Vagina (tissue), 2 donors: ENCODE measurements at places on chromosomes 16 and 17.

DNA sequence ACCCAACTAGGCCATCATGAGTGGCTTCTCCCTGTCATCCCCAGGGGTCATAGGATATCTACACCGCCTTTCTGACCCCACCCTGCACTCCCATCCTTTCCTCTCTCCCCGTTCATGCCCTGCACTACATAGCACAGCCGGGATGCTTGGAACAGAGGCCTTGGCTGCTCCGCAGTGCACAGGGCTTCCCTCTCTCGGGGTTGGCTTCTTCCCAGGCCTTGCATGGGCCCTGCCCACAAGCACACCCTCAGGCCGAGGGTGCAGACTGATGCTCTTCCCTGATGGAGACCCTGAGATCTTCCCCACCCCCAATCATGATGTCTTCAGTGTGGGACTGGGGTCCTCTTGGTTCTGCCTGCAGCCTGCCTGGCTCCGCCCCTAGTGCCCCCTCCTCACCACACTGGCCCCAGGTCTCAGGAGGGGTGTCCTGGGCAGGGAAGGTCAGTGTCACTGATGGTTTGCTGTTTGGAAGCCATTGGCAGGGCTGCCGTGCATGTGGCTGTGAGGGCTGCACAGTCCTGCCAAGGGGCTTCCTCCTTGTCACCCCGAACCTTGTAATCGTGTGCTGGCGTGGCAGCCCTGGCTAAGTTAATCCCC, 14.3 kb upstream of the NAGLU start:
- no peak for DNase-seq

DNA sequence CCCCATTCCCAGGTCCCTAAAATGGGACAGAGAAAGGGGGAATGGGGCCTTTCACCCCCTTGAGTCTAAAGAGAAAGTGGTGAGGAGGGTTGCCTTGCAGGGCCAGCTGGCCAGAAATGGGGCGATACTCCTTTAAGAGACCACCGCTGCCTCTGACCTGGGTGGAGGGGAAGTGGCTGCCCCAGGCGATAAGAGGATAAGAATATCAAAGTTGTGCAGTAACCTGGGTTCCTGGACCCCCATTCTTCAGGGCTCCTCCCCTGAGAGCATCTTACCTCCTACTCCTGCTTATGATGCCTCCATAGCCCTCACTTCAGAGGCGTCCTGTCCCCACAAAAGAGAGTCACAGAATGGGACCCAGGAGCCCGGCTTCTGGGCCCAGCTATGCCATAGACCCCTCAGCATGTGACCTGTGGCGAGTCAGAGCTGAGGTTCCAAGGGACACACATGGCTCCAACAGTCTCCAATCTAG, 5.2 kb upstream of the TSPOAP1 start:
- no peak for DNase-seq

GRCh38 chr16:59042301-59042700, 308.2 kb upstream of the GOT2 start:
- DNase-seq, result no peak

DNA sequence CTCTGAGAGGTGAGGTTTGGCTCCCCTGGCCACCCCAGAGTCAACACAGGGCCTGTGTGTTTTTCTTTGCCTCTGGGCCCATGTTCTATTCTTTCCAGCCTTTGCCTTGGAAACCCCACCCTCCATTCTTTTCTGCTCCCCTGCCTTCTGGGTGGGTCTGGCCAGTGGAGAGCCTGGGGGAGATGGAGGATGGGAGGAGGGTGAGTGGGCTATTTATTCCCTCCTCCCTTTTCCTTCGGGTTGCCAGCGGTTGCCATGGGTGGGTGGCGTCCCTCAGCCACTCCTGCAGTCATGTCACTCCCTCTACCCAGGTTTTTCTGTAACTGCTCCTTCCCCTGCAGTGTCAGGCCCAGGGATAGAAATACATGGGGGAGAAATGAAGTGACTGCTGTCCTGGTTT, 15.5 kb downstream of the CMIP start:
- no peak for DNase-seq

DNA sequence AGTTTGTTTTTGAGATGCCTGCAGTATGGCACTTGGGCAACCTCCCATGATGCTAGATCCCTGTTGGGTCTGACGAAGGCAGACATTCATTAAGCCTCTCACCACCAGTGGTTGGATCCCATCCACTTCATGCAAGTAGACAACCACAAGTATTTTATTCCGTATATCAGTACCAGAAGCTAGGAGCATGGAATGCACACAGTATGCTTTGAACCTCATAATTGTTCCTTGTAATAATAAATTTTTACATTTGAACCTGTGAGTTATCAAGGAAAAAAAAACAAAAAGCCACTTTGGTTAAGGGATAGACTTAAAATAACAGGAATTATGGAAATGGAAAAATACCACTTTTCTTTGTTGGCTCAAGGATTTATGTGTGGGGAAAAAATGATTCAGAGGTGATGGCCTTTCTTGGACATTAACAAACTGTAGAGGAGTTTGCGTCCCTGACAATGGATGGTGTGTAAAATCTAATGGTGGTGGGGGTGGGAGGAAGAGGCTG, 107.1 kb upstream of the KCNJ16 start:
- no peak for DNase-seq

- no peak for DNase-seq
Measured at GRCh38 chr17:74305865-74306654, 20.0 kb upstream of the KIF19 start.

DNA sequence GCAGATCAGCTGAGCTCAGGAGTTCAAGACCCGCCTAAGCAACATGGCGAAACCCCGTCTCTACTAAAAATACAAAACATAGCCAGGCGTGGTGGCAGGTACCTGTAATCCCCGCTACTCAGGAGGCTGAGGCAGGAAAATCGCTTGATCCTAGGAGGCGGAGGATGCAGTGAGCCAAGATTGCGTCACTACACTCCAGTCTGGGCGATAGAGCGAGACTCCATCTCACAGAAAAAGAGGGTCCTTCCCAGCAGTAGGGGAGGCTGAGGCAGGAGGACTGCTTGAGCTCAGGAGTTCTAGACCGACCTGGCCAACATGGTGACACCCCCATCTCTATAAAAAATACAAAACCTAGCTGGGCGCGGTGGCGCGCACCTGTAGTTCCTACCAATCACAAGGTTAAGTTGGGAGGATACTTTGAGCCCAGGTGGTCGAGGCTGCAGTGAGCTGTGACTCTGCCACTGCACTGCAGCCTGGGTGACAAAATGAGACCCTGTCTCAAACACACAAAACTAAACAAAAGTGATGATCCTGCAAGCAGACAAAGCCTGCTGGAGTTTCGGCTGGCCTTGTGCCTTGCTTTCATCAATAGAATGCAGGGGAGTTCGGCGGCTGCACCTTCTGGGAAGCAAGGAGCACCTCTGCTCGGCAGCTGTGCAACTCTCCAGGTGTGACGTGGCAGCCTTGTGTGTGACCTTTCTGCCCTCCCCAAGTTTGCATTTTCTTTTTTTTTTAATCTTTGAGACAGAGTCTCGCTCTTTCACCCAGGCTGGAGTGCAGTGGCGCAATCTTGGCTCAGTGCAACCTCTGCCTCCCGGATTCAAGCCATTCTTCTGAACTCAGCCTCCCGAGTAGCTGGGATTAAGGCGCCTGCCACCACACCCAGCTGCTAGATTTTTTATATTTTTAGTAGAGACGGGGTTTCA, 12.4 kb upstream of the YWHAE start:
- no peak for DNase-seq

GRCh38 chr16:2912330-2913199, 834 bp downstream of the FLYWCH1 start:
- no peak for DNase-seq

- no peak for DNase-seq
Measured at GRCh38 chr16:4613636-4614570, 785 bp downstream of the UBALD1 start.

DNA sequence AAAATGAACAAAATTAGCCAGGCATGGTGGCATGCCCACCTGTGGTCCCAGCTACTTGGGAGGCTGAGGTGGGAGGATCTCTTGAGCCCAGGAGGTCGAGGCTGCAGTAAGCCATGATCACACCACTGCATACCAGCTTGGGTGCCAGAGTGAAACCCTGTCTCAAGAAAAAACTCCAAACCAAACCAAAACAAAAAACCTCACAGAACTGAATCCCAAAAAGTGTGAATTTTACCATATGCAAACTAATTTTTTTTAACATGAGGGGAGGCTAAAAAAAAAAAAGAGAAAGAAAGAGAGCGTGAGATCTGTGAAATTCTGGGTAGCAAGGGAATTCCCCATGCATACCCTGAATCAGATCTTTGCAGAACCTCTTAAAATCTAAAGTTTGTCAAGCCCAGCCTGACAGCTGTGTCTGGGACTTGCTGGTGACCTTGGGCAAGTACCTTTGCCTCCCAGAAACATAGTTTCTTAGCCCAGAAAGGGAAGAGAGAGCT, 17.1 kb upstream of the CDH1 start:
- DNase-seq, result no peak

DNA sequence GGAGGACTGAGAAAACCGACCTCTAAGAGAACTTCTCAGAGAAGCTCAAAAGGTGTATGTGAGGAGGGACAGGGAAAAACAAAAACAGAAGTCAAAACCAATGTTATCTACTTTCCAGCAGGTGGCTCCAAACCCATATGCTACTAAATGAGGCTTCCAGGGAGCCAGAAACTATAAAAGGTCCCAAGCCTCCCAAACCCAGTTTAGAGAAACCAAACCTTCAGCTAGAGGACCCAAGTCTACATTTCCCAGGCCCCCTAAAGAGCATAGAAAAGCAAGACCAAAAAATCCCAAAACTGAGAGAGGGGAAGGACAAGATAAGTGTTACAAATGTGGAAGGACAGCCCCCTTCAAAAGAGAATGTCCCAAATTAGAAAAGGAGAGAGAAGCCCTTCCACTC, 3.7 kb downstream of the HPR start:
- DNase-seq, result no peak

- no peak for DNase-seq
Measured at GRCh38 chr17:13099089-13099735, 81.4 kb upstream of the ELAC2 start.

- DNase-seq, result no peak
Measured at GRCh38 chr16:53503991-53504663, 1.1 kb upstream of the AKTIP start.

DNA sequence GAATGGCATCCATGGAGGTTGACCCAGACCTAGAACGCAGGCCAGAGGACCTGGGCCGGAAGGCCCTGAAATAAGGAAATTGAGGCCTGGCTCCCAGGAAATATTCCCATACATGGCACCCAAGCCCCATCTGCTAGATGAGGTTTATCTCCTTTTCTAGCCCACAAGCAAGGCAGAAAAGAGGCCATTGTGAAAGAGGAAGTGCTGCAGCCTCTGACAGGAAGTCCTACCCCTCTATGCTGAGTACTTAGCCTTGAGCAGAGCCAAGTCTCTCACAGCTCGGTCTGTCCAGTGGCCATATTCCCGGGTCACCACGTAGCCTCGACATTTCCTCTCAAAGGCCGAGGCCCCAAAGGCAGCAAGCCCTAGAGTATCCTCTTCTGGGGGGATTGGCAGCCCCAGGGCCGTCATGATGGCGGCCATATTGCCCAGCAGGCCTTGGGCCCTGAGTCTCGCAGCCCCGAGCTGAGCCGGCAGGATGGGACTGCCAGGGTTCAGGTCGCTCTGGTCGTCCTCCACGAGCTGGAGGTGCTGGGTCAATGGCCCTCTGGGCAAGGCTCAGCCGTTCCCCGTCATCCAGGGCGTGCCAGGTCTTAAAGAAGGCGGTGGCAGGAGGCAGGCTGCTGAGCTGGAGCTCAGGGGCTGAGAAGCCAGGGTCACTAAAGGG, 7.8 kb downstream of the CTF1 start:
- no peak for DNase-seq

GRCh38 chr16:10466861-10467260, 81.0 kb downstream of the ATF7IP2 start:
- no peak for DNase-seq

GRCh38 chr16:4381072-4381934, 9.7 kb downstream of the VASN start:
- no peak for DNase-seq

GRCh38 chr16:51449441-51449840, 298.4 kb upstream of the SALL1 start:
- DNase-seq, result no peak

GRCh38 chr16:87218281-87219055, 98.7 kb downstream of the C16orf95 start:
- no peak for DNase-seq

DNA sequence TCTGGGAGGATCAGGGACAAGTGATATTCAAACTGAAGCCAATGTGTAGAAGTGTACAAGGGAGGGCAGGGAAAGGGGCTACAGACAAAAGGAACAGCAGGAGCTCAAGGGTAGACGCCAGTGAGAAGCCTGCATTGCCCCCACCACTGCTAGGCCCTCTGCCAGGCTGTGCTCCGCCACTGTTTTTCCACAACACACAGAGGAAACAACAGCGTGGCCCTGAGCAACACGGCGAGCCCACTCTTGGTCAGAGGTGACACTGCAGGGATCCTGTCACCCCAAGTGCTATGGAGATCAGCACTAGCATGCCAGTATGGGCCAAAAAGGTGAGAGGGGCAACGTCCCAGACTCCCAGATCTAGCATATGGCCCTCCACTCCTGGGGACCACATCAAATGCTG, 23.4 kb downstream of the MYO18A start:
- DNase-seq, result no peak

- DNase-seq, result no peak
Measured at GRCh38 chr16:85809645-85810044, 10.2 kb downstream of the COX4I1 start.

- DNase-seq, result no peak
Measured at GRCh38 chr17:74508156-74508555, 23.1 kb downstream of the CD300LB start.

- no peak for DNase-seq
Measured at GRCh38 chr16:84563786-84564420, 54.0 kb downstream of the COTL1 start.

DNA sequence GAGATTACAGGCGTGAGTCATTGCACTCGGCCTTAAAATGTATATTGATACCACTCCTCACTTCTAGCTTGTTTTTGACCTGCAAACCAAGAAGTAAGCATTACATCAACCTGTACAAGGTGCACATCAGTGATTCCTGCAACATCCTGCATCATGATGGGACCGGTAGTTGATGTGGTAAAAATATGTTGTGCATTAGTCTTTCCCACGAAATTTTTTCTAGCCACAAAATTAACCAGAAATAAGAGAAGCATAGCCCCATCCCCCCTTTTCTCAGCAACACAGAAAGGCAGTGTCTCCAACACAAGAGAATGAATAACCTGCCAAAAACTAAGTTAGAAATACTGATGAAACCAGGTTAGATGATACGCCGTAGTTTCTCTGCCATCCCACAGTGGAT, 21.1 kb upstream of the NSMCE1 start:
- DNase-seq, result no peak

DNA sequence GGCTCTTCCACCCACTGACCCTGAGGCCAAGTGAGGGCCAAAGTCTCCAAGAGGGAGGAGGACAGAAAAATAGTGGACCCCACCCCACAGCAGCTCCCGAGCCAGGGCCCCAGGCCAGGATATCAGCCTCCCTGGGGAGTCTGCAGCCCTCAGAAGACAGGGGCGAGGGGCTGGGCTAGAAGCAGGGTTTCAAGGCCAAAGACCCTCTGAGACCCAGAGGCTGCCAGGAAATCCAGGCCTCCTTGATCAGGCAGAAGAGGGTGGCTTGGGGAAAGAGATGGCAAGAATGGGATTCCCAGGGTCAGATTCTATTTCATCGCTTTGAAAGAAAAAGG, 156.1 kb downstream of the ZNF423 start:
- no peak for DNase-seq

GRCh38 chr17:7220593-7221277, 997 bp downstream of the ACADVL start:
- DNase-seq, result no peak

- DNase-seq, result no peak
Measured at GRCh38 chr16:56915336-56916119, 16.4 kb upstream of the HERPUD1 start.

GRCh38 chr16:11272921-11273720, at the start of gene PRM3:
Gene PRM3, minus strand, starts transcription at chr16:11273629. Its CDS starts 34 bp downstream, at chr16:11273595.
- no peak for DNase-seq
